ENCODE measurements at places on chromosomes 1 and 21. TPM values are rescaled to one million over a fixed set of nuclear protein-coding genes. Genes with fewer than 3 reads are reported as not detected.

S100A12 gene
- not detected for total RNA-seq

TRIM17 gene
- not detected for total RNA-seq

GRCh38 chr1:184483101-184483683 lies 96.4 kb downstream of the C1orf21 start:
- peak; percentile 68 for DNase-seq

- DNase-seq, result no peak
Observed at GRCh38 chr1:119974013-119974412, 77.7 kb upstream of the ADAM30 start.

- no peak for DNase-seq
Observed at GRCh38 chr21:30839304-30839703, 9.7 kb upstream of the KRTAP7-1 start.

DNA sequence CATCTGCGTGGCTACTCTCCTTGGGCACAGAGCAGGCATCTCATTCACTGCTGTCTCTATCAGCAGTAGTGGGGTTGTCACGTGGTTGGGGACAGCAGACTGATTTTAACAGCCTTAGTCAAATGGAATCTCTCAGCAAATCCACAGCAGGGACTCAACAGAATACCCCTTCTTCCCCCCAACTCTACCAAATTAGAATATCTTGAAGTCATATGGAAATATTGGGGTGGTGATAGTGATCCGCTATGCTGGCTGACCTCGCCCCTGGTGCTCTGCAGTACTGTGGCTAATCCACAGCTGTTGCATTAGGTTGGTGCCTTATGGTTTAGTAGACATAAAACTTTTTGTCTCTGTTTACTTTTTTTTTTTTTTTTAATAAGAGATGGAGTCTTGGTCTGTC lies 23.9 kb downstream of the HHAT start:
- DNase-seq, result no peak

DNA sequence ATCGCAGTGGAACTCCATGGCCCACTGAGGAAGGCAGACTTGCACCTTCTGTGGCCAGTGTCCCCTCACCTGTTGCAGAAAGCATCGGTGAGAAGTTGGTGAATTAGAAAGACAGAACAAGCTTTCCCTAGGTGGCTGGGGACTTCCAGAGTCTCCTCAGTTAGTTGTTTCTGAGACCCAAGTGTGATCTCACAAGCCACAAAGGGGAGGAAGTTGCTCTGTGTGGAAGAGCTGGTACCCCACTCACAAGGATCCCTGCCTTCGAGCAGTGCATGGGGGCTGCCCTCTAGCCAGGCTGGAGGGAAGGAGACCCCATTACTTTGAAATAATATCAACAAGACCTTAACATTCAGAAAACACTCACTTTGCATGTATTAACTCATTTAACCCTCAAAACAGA lies 2.1 kb downstream of the PRELP start:
- DNase-seq, result no peak

- DNase-seq, result no peak
Observed at GRCh38 chr1:113686891-113687618, 72.2 kb downstream of the PHTF1 start.

DNA sequence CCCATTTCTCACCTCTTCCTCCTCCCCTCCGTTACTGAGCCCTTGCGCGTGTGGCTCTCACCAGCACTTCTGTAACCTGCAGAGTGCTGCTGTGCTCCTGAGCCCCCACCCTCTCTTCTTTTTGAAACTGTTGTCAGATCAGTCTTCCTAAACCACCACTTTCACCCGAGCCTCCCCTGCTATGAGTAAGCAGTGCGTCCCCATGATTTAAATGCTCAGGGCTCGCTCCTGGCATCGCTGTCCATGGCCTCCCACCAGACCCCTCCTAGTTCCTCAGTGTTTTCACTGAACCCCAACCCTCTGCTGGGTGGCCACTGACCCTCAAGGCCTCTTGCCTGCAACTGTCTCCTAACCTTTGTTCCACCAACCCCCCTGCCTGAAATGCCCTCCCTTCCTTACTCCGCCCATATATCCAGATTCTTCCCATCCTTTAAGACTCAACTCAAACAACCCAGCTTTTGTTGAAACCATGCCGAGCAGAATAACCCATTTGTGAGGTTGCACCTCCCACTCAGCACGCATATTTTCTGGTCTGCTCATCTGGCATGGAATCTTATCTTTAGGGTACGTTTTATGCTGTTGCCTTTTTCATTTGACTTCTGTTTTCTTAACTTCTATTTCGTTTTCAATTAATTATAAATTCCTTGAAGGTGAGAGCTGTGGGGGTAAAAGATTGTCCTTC lies 64.5 kb upstream of the FAM3B start:
- DNase-seq, result no peak
